ENCODE measurements at places on chromosomes 6 and 20.

GRCh38 chr6:56529594-56530191, 113.0 kb downstream of the DST start:
- DNase-seq = no peak

- DNase-seq = peak; percentile 65
Measured at GRCh38 chr6:45436544-45437438, 59.1 kb upstream of the SUPT3H start.

GRCh38 chr20:1535420-1536175, 21.9 kb downstream of the SIRPD start:
- no peak for DNase-seq

DNA sequence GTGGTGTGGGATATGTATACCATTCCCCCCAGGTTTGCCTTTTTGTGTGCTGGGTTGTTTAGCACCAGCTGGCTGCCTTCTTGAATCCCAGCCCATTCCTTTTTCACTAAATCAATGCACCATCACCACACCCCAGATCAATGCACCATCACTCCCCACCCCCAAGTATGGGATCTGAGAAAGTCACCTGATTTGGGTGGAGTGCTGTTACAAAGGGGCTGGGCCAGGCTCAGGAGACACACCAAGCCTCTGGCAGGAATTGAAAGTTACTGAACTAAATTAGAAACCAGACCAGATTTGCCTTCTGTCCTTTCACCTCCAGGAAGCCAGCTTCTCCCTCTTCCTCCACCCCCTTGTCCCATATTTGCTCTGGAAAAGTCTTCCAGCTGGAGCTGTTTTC, 19.6 kb upstream of the PKHD1 start:
- no peak for DNase-seq

DNA sequence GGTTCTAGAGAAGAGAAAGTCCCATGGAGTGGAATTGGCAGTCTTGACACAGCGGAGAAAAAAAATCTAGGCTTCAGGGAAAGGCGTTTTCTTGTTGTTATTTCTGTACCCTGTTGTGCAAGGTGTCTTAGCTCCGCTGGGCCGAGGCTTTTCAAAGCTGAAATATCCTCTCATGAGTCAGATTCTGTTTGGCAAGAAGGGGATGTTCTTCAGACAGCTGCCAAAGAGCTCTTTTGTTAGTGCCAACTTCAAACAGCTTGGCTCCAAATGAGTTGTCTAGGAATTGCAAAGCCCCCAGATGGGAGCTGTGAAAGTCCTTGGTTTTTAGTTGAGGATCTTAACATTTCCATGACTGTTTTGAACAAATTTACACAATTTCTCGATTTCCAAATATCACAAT, 45.6 kb downstream of the LRRN4 start:
- DNase-seq = peak; percentile 82

- DNase-seq = no peak
Measured at GRCh38 chr20:25212242-25212641, 16.7 kb downstream of the ENTPD6 start.
